KBM-7 (cell line): ENCODE measurements at places on chromosomes 7 and 10.

GRCh38 chr10:84308481-84309304, 19.7 kb upstream of the CCSER2 start:
- DNase-seq = peak; percentile 94

GRCh38 chr10:128848810-128849209, 618.2 kb upstream of the MGMT start:
- DNase-seq = no peak

- no peak for DNase-seq
Observed at GRCh38 chr10:1543596-1543995, 193.7 kb downstream of the ADARB2 start.

DNA sequence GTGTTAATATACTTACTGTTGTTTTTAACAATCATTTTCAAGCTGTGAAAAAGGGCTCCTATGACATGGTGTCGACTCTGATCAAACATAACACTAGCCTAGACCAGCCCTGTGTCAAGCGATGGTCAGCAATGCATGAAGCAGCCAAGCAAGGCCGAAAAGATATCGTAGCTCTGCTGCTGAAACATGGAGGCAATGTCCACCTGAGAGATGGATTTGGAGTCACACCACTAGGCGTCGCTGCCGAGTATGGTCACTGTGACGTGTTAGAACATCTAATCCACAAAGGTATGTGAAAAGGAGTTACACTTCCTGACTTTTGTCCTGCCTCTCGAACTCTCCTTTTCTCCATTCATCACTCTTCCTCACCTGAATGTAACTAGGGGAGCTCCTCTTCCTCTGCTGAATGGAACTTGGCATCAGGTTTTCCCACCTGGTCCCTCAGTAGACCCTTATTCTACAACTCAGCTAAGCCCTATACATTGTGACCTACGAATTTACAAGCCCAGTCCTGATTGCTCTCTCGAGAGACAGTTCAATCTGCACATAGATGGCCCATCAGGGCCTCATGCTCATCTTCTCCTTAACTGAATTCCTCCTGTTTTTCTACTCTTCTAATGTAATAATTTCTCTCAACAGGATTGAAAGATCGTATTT, 23.0 kb downstream of the ASB15 start:
- DNase-seq = peak; percentile 53

GRCh38 chr10:79925614-79926013, 23.3 kb downstream of the SFTPD start:
- DNase-seq = no peak

DNA sequence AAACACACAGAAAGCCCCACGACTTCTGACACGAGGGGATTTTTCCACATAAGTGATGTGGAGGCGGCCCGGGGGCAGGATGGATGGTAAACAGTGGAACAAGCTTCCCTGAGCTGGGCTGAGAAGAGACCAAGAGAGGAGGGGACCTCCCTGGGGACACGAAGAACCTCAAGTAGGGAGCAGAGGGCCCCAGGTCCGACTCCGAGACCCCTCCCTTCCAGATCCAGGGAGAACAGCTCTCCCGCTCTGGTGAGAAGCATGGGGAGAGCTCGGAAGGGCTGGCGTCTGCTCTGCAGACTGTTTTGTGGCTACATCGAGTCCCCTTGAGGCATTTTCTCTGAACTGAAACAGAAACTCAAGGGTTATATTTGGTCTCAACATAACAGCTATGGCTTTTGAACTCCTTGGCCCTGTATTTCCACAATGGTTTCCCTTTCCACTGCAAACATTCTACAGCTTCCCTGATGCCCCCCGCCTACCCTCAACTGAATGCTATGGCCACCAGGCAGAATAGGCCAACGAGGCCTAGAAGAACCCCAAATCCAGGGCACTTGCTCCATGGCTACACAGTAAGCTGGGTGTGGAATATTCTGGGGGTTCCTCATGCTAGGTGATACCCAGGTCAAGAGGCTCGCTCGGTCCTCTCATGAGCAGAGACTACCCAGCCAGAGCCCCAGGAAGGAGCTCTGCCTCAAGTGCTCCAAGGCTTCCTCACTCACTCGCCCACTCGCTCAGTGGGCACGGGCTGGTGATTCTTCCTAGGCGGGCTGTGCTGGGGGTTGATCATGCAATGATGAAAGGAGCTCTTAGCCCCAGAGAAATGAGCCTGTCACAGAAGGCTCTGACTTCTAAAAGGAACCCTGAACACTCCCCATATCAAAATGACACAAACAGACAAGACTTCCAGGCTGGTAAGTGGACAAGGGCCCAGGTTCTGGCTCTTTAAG, 47.5 kb downstream of the FAM53B start:
- DNase-seq = no peak

GRCh38 chr10:70286616-70287015, 2.8 kb upstream of the NPFFR1 start:
- DNase-seq = no peak

- DNase-seq = no peak
Observed at GRCh38 chr10:36183726-36184125, 541.6 kb upstream of the FZD8 start.

DNA sequence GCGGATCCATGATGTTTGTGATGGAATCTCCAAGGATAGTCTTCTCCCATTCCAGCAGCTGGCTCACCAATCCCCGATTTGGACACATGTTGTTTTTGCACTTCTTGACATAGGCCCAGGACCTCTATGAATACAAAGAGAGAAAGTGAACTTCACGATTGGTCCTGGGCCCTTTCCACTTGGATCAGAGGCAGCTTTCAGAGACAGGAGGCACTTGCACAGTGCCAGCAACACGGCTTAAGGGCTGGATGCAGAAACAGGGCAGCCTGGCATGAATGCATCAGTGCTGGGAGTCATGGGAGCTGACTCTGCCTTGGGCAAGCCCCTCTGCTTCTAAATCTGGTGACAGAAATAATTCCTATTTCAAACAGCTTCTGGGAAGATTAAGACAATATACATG, 2.1 kb upstream of the TMEM120A start:
- no peak for DNase-seq

- no peak for DNase-seq
Observed at GRCh38 chr7:123594813-123595241, 6.8 kb upstream of the ASB15 start.

- DNase-seq = no peak
Observed at GRCh38 chr7:157700231-157701005, 363.6 kb downstream of the DNAJB6 start.

GRCh38 chr10:2978574-2979273, 88.6 kb upstream of the PFKP start:
- DNase-seq = no peak

DNA sequence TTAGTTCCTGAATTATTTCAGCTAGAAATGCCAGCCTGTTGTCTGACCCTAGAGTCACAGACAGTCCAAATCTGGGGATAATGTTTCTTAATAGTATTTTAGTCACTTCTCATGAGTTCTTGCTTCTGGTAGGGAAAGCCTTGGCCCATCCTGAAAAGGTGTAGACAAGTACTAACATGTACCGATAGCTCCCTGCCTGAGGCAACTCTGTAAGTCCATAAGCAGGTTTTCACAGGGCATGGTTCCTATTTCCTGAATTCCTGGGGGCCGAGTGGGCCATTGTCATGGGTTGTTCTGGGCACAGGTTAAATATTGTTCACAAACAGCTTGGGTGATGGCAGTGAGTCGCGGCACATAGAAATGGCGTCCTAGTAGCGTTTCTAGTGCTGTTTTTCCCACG, 3.1 kb upstream of the ZNF117 start:
- no peak for DNase-seq

DNA sequence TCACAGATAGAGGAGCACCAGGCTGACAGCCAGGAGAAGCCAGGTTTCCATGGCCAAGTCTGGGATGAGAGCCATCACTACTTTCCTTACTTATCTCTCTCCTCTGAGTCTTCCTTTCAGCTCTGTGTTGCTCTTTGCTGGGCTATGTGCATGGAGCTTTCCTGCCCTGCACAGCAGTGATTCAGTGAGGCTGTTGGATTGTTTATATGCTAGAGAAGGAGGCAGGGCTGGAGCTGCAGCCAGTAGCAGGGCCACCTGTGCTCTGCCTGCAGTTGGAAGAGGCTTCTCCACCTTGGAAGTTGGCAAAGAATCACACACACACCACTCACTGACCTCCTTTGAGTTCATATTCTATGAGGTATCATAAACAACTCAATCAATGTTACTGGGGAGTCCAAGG, at the start of gene CYP3A4:
CYP3A4 (minus strand) TSS at position 178 of the 400 bp plus-strand sequence; CDS start at position 75, 103 bp downstream.
- no peak for DNase-seq

DNA sequence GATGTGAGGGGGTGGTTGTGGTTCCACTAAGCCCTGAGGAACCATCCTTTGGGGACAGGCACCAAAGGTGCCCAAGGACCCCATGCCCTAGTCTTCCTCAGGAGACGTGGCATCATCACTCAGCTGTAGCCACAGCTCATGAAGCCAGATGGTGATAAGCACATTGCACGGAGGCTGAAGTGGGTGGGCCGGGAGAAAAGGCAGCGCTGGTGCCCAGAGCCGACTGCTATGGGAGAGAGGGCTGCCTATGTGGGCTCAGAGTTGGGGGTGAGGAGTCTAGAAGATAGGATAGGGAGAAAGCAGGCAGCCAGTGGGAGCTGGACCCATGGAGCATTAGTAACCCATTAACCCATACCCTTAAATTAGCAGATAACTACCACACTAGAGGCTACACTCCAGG, 325.3 kb downstream of the RPS24 start:
- DNase-seq = no peak

GRCh38 chr7:122305475-122306319, 1.1 kb upstream of the FEZF1 start:
- DNase-seq = no peak

DNA sequence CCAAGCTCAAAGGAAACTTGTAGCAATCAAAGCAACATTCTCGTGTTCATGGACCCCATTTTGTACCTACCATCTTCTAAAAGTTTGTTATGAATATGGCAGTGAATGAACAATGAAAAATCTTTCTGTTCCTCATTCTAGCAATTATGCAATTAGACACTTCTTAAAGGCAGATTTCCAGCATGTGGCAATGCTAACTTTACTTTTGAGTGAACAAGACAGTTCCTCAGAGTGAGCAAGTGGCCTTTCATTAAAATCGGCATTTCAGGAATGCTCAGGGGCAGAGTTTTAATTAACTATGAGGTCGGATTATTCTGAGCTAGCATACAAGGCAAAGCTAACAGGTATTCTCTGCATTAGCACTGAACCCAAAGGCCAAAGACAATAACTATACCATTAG, 48.4 kb upstream of the NFE2L3 start:
- DNase-seq = peak; percentile 39

DNA sequence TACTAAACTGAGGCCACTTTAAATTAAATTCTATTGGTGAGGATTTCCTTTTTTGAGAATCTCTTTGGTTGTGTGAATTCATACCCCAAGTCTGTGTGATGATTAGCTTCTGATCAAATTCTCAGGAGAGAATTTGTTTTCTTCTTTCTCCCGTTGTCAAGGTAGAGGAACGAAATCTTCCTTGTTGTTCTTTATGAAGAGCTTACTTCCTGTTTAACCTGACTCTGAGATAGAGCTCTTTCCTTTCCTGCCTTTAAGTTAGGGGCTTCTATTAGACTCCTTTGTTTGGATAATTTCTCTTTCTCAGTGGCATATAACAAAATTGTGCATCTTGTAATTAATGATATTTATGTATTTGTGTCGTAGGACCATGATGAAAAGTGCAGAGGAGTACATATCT, 572.1 kb downstream of the REEP3 start:
- no peak for DNase-seq

DNA sequence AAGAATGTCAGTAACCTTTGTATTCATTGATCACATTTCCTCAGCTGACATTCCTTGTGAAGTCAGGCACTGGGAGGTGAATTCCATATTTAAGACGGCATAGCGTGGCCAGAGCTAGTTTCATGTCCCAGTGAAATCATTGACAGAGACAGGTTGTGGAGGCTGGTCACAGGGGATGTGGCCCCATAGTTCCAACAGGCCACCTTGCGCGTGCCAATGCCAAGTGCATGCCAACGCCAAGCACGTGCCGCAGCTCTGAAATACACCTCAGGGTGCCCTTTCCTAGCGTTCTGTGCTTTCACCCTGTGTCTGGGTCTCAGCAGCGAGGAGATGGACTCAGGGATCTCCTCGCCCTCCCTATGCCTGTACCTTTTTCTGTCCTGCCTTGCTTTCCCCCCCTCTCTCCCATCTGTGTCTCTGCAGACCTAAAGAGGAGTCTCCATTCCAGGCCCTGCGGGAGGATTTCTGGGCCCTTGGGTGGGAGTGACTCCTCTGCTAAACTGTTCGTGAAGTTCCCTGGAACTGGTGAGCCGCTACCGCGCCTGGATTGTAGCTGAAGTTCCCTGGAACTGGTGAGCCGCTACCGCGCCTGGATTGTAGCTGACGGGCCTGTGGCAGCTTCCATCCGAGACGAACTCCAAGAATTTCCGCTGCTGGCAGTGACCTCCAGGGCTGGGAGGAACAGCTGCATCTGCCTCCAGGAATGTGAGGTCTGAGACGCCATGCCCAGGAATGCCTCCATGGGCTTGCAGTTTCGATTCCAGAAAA, 19.7 kb downstream of the AQP1 start:
- DNase-seq = no peak

DNA sequence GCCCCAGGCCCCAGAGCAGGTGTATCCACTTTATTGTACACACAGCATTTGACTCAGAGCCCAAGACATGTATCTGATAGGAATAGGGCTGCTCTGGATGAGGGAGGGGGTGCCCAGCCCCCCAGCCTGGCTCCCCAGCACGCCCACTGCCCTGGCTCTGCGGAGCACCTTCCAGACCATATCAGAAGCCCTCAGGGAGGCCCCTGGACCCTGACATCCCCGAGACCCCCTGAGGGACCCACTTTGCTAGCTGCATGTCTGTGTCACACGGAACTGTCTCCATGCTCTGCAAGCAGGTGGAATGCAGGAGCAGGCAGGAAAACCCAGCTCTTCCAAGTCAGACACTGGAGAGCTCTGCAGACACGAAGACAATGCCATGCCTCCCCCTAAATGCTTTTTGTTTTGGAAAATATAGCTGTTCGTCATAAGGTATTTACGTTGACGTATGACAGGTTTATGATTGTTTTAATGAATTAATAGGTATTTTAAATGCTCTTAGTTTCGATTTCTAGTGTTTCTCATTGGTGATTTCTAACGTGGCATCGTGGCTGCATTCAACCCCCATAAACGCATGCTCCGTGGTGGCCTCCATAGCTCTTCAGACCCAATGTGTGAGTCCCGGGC, 92.8 kb upstream of the INSIG1 start:
- DNase-seq = no peak

DNA sequence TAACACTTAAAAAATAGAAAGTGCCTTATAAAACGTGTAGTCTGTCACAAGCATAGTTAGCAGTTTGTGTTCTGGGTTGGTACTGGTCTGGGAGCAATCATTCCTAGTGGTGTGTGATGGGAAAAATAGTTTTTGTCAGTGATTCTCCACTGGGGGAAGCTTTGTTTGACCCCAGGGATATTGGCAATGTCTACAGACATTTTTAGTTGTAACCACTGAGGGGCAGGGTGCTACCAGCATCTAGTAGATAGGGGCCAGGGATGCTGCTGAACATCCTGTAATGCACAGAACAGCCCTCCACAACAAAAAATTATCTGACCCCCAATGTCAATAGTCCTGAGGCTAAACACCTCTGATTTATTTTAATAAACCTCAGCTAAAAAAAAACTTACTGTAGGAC, 51.6 kb upstream of the CREB5 start:
- DNase-seq = no peak

GRCh38 chr7:51613911-51614357, 297.3 kb upstream of the COBL start:
- DNase-seq = no peak

GRCh38 chr10:125144693-125145623, 15.4 kb downstream of the CTBP2 start:
- DNase-seq = peak; percentile 59

GRCh38 chr7:148838905-148839304, 45.2 kb downstream of the EZH2 start:
- DNase-seq = peak; percentile 76
